Esophagus mucosa (tissue), 1 donor: ENCODE measurements at places on chromosomes 13 and 19.

GRCh38 chr13:112725346-112726015 lies 35.6 kb downstream of the ATP11A start:
- ATAC-seq = no peak

GRCh38 chr19:7575434-7576040 lies 20.1 kb upstream of the CAMSAP3 start:
- peak; percentile 63 for ATAC-seq

DNA sequence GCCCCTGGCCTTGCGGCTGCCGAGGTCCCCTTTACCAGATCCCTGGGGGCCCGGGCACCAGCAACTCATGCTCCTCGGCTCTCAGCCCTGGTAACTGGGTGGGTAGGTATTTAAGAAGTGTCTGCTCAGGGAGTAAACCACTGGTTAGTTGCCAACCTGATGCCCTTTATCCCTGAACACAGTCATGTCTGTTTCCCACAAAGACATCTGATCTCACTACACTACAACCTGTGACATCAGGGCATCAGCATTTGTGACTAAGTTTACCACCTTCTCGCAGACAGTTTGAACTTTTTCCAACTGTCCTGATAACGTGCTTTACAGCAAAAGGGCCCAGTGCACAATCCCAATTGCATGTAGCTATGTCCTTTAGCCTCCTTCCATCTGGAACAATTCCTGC lies 22.0 kb downstream of the GGACT start:
- no peak for ATAC-seq

DNA sequence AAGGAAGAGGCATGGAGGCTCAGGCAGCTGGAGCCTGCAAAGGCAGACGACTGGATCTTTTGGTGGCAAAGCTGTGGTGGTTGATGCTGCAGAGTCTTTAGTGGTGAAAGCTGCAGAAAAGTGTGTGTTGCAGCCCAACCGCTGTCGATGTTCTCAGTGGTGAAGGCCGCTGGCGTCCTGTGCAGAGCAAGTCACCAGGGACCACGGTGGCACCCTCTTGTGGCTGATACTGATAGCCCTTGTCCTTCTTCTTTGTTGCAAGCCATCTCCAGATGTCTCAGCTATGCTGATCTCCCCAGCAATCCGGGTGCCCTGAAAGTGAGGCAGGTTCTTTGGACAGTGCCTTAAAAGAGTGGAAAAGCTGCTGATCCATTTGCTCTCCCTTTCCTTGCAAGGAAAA lies 610.9 kb upstream of the PCDH9 start:
- no peak for ATAC-seq

GRCh38 chr19:9151367-9151766 lies 11.2 kb downstream of the ZNF317 start:
- no peak for ATAC-seq

DNA sequence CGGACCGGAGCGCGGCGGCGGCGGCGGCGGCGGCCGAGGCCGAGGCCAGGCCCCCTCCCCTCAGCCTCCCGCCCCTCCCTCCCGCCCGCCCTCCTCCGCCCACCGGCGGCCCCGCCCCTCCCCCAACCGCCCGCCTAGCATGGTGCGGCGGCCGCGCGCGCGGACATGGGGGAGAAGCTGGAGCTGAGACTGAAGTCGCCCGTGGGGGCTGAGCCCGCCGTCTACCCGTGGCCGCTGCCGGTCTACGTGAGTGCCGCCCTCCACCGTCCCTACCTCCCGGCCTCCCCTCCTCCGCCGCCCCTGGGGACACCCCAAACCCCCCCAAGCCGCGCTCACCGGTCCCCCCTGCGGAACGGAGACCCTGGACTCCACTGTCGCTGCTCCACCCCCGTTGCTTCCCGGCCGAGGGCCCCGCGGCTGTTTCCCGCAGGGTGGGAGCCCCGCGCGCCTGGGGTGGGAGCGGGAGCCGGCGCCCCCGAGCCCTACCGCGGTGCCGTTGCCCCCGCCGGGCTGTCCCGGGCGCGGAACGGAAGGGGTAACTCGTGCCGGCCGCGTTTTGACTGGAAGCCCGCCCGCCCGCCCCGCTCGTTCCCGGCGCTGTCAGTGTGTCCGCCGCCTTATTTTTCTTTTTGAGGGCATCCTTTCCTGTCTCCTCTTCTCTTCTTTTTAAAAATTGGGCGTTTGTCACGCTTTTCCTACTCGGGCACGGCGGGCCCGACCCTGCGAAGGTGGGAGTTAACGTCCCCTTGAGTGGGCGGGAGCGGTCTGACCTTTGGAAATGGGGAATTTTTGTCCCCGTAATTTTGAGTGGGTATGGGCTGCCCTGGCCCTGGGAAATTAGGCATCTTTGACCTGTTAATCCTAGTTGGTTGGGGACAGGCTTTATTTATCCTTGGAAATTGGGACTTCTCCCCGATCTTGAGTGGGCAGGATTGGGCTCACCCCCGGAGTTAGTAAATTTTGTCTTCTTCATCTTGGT lies 576 bp downstream of the DOT1L start:
- peak; percentile 0 for ATAC-seq

DNA sequence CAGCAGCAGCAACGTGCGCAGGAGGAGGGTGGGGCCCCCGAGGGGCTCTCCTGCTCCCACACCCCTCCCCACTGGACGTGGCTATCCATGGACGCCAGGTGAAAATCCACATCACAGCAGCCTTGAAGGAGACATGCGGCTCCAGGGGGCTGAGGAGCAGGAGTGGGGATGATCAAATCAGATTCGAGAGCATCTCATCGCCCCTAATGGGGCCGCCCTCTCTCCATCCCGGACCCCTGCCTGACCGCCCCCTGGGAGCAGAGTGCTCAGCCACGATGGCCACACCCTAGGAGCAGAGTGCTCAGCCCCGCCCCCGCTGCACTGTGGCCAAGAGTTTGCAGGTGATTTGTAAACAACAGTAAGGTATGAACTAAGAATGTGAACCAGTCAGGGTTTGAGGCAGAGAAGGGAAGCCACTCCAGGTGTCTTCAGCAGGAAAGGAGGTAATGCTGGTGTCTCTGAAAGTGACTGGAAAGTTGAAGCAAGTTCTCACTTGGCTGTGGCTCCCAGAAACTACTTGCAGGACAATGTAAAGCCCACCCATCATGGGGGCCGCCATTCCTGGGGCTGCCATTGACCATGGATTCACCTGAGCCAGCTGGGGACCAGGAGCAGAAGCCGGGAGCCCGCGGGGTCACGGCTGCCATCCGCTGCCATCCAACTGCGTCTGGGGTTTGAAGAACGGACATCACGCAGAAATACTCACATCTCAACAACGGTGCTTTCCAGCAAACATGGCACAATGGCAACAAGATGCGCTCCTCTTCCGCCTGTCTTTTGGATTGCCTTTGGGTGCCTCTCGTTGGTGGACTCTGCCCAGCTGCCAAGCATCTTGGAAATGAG lies 71.8 kb downstream of the SPACA7 start:
- no peak for ATAC-seq

DNA sequence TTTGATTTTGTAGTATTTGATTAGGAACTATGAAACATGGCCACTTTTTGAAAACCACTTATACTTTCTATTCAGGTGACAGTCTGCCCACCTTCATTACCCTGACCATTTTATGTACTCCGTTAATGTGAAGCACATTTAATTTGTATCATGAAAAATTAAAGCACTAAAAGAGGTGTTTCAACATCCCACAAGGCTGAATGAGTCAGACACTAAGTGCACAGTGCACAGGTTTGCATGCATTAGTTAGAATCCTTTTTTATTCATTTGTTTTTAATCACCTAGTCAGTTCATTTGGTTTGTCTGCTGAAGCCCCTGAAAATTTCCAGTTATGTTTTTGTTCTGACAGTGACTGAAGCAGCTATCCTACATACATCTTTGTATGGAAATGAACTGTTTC lies 271.0 kb downstream of the SLITRK5 start:
- ATAC-seq = no peak

DNA sequence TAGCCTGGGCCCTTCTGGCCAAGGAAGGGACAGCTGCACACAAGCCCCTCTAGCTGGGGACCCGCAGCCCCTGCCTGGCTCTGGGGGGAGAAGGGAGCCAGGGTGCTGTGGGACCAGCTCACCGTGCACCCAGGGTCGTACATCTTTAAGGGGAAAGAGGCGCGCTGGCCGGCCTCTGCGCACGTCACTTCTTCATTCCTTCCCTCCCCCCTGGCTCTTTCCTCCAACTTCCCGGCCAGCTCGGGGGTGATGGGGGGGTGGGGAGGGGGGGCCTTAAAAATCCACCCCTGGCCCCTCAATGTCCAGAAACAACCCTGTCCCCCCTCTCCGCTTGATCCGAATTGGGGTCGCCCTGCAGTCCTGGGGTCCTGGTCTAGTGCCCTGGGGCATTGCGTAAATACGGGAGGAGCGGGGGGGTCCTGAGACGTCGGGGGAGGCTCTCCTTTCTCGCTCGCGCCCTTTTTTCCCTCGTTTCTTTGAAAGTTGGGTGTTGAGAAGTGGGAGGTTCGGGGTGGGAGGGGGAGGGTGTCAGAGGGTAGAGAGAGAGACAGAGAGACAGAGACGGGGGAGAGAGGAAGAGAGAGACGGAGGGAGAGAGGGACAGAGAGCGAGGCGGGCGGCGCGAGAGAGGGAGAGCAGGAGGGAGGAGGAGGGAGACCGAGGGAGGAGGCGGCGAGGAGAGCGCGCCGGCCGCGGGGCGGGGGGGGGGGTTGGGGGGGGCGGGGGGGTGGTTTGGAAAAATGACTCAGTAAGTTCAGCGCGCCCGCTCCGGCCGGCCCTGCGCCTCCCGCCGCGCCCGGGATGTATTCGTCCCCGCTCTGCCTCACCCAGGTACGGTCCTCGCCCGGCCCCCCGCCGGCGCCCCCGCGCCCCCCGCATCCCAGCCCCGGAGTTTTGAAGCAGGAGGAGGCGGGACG lies at the start of gene NFIC:
TSS of gene NFIC (plus strand) at position 748 of the 917 bp plus-strand sequence. CDS start at position 802, 54 bp downstream.
- peak; percentile 48 for ATAC-seq

- no peak for ATAC-seq
Observed at GRCh38 chr13:97274829-97275649, 52.9 kb downstream of the MBNL2 start.

DNA sequence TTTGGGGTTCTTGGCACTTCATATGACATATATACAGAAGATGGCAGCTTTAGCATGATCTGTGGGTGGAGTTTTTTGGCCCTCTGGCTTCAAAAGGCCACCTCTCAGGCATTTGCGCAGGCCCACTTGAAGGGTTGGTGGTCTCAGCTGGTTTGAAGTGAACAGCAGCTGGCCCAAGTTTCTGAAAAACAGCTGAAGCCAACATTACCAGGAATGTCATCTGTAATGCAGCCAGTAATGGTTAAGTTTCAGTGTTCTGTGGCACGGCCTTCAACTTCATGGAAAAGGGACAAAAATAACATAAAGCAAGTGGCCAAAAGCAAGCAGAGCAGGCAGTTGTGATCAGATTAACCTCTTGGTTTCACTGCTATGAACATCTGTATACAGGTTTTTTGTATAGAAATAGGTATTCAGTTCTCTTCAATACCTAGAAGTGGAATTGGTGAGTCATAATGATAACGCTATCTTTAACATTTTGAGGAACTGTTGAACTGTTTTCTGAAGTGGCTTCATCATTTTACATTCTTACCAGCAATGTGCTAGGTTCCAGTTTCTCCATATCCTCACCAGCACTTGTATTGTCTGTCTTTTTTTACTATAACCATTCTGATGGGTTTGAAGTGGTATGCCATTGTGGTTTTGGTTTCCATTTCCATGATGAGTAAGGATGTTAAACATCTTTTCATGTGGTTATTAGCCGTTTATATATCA lies 245.4 kb downstream of the SHISA2 start:
- ATAC-seq = no peak

GRCh38 chr19:16896146-16897028 lies 7.6 kb downstream of the F2RL3 start:
- peak; percentile 5 for ATAC-seq

GRCh38 chr13:93244141-93244917 lies 17.7 kb downstream of the GPC6 start:
- no peak for ATAC-seq

GRCh38 chr19:16383584-16384161 lies 59.0 kb downstream of the KLF2 start:
- ATAC-seq = peak; percentile 19

- ATAC-seq = no peak
Observed at GRCh38 chr13:48315969-48316650, 12.6 kb downstream of the RB1 start.

GRCh38 chr19:8127311-8127710 lies 22.1 kb downstream of the FBN3 start:
- ATAC-seq = no peak

GRCh38 chr19:58252102-58252685 lies 23.5 kb downstream of the ZNF544 start:
- no peak for ATAC-seq

GRCh38 chr19:18551631-18552030 lies 6.0 kb upstream of the KXD1 start:
- ATAC-seq = no peak

- ATAC-seq = no peak
Observed at GRCh38 chr13:24196593-24197197, 36.2 kb downstream of the SPATA13 start.

DNA sequence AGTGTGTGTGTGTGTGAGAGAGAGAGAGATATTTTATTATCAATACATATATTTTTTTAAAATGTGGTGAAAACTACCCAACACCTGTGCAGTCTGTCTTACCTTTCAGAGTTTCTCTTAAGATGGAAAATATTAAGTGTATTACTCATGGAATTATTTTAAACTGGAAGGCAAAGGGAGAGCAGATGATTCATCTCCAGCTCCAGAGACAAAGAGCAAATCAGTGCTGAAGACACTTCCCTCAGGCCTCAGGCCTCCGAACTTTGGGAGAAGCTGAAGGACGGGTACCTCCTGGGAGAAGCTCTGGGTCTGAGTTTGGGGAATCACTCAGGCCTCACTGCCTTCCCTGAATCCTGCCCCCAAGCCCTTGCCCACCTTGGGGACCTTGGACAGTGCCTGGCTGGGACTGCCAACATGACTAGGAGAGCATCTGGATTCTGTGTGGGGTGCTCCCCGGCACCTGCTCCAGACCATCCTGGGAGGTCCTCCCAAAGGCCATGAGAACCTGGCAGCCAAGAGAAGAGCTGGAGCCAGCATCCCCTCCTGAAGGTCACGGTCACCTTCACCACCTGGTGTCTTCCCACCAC lies 170.4 kb upstream of the UBL3 start:
- no peak for ATAC-seq

DNA sequence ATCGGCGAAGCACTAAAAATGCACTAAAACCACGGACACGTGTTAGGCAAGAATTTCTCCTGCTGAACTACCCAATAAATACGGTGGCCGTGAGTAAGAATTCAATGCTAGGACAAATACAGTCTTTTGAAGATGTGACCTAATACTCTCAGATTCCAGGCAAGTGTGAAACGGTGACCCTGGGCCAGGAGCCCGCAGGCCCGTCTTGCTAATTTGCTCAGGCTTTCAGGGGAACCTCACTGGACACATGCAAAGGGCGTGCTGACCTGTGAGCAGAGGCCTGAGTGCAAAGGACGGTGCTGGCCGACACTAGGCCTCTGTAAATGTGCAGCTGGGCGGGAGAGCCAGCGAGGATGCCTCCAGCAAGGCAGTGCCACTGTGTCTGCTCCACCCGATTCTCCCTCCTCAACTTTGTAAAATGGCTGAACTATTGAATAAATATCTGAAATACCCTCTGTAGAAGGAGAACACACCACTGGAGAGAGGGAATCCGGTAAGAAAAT lies 70.1 kb downstream of the STK24 start:
- ATAC-seq = no peak
